ENCODE measurements at places on chromosomes 12 and 14. TPM values are rescaled to one million over a fixed set of nuclear protein-coding genes. Genes with fewer than 3 reads are reported as not detected.

- DNase-seq: peak; percentile 38
Measured at GRCh38 chr12:118061873-118062843, 1.2 kb upstream of the WSB2 start.

DNA sequence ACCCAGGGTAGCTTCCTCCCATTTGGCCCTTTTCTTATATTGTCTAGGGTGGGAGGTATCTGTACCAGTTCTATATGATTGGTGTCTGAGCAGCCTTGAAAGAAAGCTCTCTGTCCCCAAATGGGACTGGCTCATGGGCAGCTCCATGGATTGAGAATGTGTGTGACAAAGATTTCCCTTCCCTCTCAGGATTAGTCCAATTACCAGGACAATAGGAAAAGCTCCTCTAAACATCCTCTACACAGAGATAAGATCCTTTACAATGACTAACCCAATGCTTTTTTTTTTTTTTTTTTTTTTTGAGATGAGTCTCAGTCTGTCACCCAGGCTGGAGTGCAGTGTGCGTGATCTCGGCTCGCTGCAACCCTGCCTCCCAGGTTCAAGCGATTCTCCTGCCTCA is 112.1 kb downstream of the SLC35F4 start:
- DNase-seq: no peak

The COL2A1 gene
- 0.03 TPM for total RNA-seq

DNA sequence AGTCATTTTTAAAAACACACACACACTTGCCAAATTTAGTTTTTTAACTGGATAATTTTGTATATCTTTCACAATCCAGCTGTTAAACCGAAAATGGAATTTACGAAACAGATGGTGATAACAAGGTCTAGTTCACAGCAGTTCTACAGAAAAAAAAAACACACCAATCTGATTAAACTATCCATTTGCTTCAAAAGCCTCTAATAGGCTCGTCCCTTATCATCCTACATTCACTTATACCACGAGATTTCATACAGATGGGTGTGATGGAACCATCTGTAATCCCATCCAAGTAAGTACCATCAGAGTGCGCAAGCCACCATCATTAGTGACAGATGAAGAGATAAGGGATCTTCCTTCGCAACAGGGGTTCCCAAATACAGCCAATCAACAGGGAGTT is 20.1 kb downstream of the GCH1 start:
- DNase-seq: no peak

DNA sequence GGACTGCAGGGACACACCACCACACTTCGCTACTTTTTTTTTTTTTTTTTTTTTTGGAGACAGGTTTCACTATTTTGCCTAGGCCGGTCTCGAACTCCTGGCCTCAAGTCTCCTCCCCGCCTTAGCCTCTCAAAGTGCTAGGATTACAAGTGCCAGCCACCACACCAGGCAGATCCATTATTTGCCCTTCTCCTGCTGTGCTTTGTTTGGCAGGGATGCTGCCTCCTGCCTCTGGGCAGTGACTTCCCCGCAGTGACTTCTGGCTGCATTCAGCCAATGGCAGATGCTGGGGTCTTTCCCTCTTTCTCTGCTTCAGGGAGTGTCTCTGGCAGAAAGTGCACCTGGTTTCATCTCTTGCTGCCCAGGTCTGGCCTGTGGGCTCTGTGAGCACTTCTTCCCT is 6.7 kb upstream of the MORN3 start:
- no peak for DNase-seq

The WASHC4 gene
- total RNA-seq: 80.8 TPM

The NGB gene
- not detected for total RNA-seq
